ENCODE measurements at places on chromosomes 2 and 18.

DNA sequence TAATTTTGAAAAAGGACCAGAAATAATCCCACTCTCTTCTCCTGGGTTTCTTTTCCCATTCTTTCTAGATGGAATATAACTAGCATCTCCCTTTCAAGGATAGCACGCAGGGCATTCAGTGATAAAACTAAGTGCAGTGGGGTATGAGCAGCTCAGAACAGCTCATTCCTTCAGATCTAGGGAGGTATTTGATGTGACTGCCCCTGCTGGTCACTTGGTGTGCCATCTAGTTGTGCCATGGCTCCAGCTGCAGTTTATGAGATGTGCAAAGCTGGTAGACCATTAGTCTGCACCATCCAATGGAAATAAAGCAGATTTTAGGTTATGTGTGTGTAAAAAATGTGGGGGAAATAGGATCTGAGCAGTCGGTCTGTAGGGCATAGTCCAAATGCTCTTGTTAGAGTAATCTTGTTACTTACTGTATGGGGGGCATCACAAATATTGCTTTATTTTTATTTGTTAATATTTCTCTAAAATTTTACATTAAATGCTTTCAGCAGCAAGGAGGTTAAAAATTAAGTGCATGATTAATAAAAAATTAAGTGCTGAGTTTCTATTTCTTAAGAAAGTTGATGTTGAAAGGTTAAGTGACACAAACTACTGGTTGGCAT, 38.9 kb downstream of the CTAGE1 start:
- H3K27ac ChIP-seq, result no peak overlapping the region
- H3K36me3 ChIP-seq, result no peaks in the 10 kb centered on the region
- DNase-seq, result no peak
- no peaks in the 10 kb centered on the region for H3K27me3 ChIP-seq
- no peaks in the 10 kb centered on the region for H3K4me1 ChIP-seq
- no peak overlapping the region for H3K4me3 ChIP-seq

GRCh38 chr2:149028377-149028776, 10.1 kb upstream of the LYPD6B start:
- DNase-seq, result no peak
- no peaks in the 10 kb centered on the region for H3K27me3 ChIP-seq
- H3K4me1 ChIP-seq, result no peaks in the 10 kb centered on the region
- H3K36me3 ChIP-seq, result no peaks in the 10 kb centered on the region
- no peak overlapping the region for H3K27ac ChIP-seq

- no peak overlapping the region for H3K4me3 ChIP-seq
- no peak overlapping the region for H3K27ac ChIP-seq
- H3K4me1 ChIP-seq, result no peaks in the 10 kb centered on the region
These were observed 72.4 kb downstream of the PRKCE start for GRCh38 chr2:45723857-45724256.

- H3K27ac ChIP-seq, result no peak overlapping the region
- DNase-seq, result no peak
- H3K4me3 ChIP-seq, result no peak overlapping the region
- peaks cover 9% of the 10 kb centered on the region for H3K4me1 ChIP-seq
These were observed 9.5 kb upstream of the SMAD7 start for GRCh38 chr18:48959921-48960920.

DNA sequence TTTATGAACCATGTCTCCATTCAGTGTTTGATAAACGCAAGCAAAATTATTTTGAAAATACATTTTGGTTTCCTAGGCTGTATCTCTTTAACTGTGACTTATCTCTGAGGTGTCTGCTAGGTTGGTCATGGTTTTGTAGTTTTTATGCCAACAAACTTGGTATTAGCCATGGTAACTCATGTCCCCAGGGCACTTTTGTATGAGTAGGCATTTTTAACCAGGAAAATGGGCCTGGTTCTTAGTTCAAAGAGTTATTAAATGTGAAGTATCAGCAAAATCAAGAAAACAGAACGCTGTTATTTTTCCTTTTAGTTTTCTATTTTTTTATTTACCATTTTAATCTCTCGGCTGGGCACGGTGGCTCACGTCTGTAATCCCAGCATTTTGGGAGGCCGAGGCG, 179.3 kb upstream of the LHCGR start:
- no peaks in the 10 kb centered on the region for H3K27me3 ChIP-seq
- no peak overlapping the region for H3K4me3 ChIP-seq
- no peaks in the 10 kb centered on the region for H3K36me3 ChIP-seq
- DNase-seq, result no peak
- no peak overlapping the region for H3K27ac ChIP-seq
- H3K4me1 ChIP-seq, result no peaks in the 10 kb centered on the region

DNA sequence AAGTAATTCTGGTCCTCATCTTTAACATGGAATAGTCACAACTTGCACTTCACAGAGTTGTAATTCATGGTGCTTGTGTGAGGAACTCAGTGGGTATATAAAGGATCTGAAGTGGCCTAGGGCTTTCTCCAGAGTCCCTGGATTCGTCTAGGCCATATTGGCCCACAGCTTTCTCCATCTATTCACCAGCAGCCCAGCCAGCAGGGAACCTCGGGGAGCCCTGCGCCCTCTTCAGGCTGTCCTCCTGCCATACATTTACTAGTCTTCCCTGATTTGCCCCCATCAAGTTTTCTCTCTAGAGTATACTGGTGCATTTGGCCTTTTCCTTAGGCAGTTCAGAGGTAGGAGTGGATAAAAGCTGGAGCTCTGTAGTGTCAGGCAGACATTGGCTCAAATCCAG, 278.3 kb downstream of the MYCN start:
- H3K4me1 ChIP-seq, result no peaks in the 10 kb centered on the region
- no peak overlapping the region for H3K4me3 ChIP-seq
- no peaks in the 10 kb centered on the region for H3K36me3 ChIP-seq
- no peak overlapping the region for H3K27ac ChIP-seq

- H3K4me1 ChIP-seq, result no peaks in the 10 kb centered on the region
- H3K27ac ChIP-seq, result no peak overlapping the region
- no peaks in the 10 kb centered on the region for H3K27me3 ChIP-seq
- H3K4me3 ChIP-seq, result no peak overlapping the region
These were observed 11.1 kb upstream of the ALPG start for GRCh38 chr2:232395586-232395985.

DNA sequence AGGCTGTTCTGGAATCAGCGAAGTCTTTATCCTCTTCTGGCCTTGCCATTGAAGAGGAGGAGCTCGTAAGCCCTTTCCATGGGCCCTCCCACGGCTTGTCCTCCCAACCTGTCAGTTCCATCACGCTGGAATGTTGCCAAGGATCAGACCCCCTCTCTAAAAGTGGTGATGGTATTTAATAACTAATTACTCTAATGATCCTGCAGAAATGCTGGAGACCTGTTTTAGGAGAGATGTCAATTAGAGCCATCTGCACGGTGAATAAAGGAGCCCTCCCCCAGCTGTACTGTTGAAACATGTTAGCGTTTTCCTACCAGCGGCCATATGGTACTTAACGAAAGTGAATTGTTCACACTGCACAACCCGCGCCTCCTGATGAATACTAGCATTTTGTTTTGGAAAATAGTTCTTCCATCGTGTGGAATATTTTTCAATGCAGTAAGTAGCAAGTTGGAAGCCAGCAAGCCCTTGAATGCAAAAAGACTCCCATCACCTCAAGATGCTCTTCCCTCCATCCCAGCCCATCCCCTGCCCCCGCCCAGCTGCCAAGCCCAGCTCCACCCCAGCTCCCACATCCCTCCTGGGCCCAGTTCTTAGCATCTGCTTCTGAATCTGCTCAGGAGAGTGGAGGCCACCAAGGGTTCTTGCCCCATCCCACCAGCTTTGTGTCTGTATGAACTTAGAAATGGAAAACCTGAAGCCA, 145.4 kb downstream of the KLHL29 start:
- H3K4me1 ChIP-seq, result peaks cover 13% of the 10 kb centered on the region
- no peak overlapping the region for H3K27ac ChIP-seq
- no peaks in the 10 kb centered on the region for H3K27me3 ChIP-seq
- H3K4me3 ChIP-seq, result no peak overlapping the region

DNA sequence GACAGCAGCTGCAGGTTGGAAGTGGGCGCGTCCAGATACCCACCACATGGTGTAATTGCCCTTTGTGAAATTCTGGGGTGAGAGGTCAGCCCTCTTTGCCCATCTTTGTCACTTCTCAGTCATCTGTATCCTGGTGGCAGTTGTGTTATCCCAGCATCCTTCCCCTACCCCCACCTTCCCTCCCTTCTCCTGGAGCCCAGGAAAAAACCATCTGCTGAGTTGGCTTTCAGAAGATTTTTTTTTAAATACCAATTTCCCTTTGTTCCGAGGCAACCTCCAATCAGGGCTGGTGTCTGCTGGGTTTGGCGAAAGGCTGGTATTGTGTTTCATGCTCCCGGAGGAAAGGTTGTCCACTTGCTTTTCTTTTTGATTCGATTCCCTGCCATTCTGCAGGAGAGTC, 35.2 kb downstream of the SETBP1 start:
- H3K27ac ChIP-seq, result no peak overlapping the region
- no peaks in the 10 kb centered on the region for H3K4me1 ChIP-seq
- H3K4me3 ChIP-seq, result no peak overlapping the region
- no peaks in the 10 kb centered on the region for H3K36me3 ChIP-seq
- H3K27me3 ChIP-seq, result no peaks in the 10 kb centered on the region

GRCh38 chr2:13488965-13489364, 772.2 kb downstream of the TRIB2 start:
- DNase-seq, result no peak
- no peaks in the 10 kb centered on the region for H3K4me1 ChIP-seq
- H3K27ac ChIP-seq, result no peak overlapping the region
- no peaks in the 10 kb centered on the region for H3K36me3 ChIP-seq
- no peaks in the 10 kb centered on the region for H3K27me3 ChIP-seq

GRCh38 chr18:35227254-35227653, 13.6 kb upstream of the ZNF397 start:
- H3K36me3 ChIP-seq, result no peaks in the 10 kb centered on the region
- no peak overlapping the region for H3K4me3 ChIP-seq
- no peaks in the 10 kb centered on the region for H3K27me3 ChIP-seq
- DNase-seq, result no peak

- H3K4me3 ChIP-seq, result peak overlapping the region; percentile 39
- H3K4me1 ChIP-seq, result peaks cover 9% of the 10 kb centered on the region
- no peaks in the 10 kb centered on the region for H3K27me3 ChIP-seq
- no peak overlapping the region for H3K27ac ChIP-seq
- peak; percentile 57 for DNase-seq
- H3K36me3 ChIP-seq, result no peaks in the 10 kb centered on the region
These were observed 192.4 kb upstream of the ERBB4 start for GRCh38 chr2:212730994-212731393.

- no peaks in the 10 kb centered on the region for H3K27me3 ChIP-seq
- no peaks in the 10 kb centered on the region for H3K4me1 ChIP-seq
- H3K36me3 ChIP-seq, result no peaks in the 10 kb centered on the region
- no peak for DNase-seq
- no peak overlapping the region for H3K27ac ChIP-seq
These were observed 95.0 kb upstream of the HDAC4 start for GRCh38 chr2:239495791-239496233.

DNA sequence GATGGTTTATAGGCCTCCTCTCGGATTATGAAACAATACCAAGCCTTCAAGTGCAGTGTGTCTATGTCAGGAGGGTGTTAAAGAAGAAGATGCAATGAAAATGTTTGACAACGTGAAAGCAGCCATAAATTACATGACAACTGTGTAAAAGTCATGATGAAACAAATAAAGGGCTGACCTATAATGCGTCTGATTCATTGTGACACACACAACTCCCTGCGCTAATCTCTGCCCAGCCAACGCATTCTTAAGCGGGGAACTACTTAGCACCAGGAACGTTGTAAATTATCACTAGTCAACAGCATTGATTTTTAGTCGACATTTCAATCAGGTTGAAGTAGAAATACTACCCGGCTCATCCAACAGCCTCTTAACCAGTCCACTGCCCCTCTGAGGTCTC, 26.8 kb downstream of the BCL11A start:
- no peak overlapping the region for H3K4me3 ChIP-seq
- no peaks in the 10 kb centered on the region for H3K4me1 ChIP-seq
- H3K27ac ChIP-seq, result no peak overlapping the region

GRCh38 chr2:98586551-98587140, 21.7 kb downstream of the COA5 start:
- H3K4me3 ChIP-seq, result no peak overlapping the region
- no peak overlapping the region for H3K27ac ChIP-seq
- DNase-seq, result no peak
- peaks cover 90% of the 10 kb centered on the region for H3K36me3 ChIP-seq
- H3K4me1 ChIP-seq, result no peaks in the 10 kb centered on the region
- no peaks in the 10 kb centered on the region for H3K27me3 ChIP-seq

DNA sequence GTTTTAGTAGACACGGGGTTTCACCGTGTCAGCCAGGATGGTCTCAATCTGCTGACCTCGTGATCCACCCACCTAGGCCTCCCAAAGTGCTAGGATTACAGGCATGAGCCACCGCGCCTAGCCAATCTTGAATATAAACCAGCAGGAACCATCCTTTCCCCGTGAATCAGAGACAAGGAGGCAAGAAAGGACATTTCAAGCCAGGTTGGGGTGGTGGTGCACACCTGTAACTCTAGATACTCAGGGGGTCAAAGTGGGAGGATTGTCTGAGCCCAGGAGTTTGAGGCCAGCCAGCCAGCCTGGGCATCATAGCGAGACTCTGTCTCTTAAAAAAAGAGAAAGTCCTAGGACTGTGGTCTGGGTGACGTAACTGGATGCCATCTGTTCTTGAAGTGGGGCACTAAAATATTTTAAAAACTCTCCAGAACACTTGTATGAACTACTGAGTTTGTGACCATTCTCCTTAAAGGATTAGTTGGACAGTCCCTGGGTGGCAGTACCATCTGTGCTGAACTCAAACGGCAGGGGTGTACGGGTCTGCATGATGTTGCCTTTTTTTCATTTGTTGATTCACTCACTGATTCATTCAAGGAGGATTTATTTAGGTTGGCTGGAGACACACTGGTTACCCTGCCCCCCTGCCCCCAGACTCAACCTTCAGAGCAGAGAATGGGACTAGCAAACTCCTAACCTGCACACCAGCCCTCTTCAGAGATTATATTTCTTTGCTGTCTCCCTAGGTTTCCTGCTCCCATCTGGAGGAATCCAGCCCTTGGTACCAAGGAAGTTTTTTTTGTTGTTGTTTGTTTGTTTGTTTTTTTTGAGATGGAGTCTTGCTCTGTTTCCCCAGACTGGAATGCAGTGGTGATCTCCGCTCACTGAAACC, 2.9 kb upstream of the TLX2 start:
- peaks cover 11% of the 10 kb centered on the region for H3K27me3 ChIP-seq
- H3K27ac ChIP-seq, result no peak overlapping the region
- H3K36me3 ChIP-seq, result no peaks in the 10 kb centered on the region
- no peak overlapping the region for H3K4me3 ChIP-seq
- H3K4me1 ChIP-seq, result peaks cover 46% of the 10 kb centered on the region

DNA sequence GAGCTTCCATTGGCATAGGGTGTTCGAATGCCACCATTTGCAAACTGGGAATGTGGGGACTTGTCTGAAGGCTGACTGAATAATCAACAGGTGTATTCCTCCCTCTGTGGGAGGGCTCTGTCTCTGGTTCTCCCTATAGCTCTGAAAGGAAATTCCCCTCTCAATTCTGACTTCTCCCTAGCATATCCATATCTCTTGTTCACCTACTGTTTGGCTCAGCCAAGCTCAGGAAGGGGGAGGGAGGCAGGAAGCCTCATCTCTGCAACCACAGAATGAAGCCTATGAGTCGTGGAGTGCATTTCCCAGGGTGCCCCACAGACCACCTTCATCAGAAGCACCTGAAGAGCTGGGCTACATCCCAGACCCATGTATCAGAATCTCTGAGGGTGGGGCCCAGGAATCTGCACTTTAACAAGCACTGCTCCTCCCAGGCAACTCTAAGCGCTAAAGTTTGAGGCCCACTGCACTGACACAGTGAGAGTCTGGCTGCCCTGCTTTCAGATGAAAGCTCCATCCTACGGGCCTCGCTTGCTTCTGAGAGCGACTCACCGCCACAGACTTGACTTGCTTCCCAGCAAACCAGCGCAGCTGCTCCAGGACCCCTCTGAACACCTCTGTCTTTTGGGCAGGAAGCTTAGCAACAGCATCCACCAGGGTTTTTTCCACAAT, 32.0 kb downstream of the XDH start:
- H3K4me1 ChIP-seq, result no peaks in the 10 kb centered on the region
- peak; percentile 22 for DNase-seq
- no peak overlapping the region for H3K4me3 ChIP-seq
- H3K27ac ChIP-seq, result no peak overlapping the region
- no peaks in the 10 kb centered on the region for H3K36me3 ChIP-seq
